ENCODE measurements at places on chromosomes 2 and 18.
A peak's percentile ranks its signal among the peaks of the same experiment; 100 is the strongest.

- no peak overlapping the region for H3K4me3 ChIP-seq
- H3K4me1 ChIP-seq: no peaks in the 10 kb centered on the region
- H3K36me3 ChIP-seq: no peaks in the 10 kb centered on the region
- no peaks in the 10 kb centered on the region for H3K27me3 ChIP-seq
Observed at GRCh38 chr18:52963481-52963880, 623.5 kb downstream of the DCC start.

DNA sequence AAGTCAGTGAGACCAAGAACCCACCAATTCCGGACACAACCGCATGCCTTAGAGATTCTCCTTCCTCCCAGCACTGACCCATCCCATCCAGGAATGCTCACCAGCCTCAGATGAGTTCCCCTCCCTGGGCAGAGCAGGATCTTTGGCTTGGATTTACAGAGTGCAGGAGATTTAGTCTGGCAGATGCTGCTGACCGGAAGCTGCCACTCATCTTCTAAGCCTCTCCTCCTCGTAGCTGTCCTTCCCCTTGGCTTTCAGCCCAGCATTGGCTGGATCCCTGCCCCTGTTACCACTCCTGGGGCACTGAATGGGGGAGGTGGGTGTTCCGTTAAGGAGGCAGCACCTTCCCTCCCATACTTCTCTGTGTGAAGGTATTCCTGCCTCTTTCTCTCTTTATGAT lies 53.2 kb downstream of the VWA3B start:
- no peak overlapping the region for H3K4me3 ChIP-seq
- no peaks in the 10 kb centered on the region for H3K27me3 ChIP-seq
- DNase-seq: no peak
- H3K27ac ChIP-seq: no peak overlapping the region
- H3K4me1 ChIP-seq: no peaks in the 10 kb centered on the region

DNA sequence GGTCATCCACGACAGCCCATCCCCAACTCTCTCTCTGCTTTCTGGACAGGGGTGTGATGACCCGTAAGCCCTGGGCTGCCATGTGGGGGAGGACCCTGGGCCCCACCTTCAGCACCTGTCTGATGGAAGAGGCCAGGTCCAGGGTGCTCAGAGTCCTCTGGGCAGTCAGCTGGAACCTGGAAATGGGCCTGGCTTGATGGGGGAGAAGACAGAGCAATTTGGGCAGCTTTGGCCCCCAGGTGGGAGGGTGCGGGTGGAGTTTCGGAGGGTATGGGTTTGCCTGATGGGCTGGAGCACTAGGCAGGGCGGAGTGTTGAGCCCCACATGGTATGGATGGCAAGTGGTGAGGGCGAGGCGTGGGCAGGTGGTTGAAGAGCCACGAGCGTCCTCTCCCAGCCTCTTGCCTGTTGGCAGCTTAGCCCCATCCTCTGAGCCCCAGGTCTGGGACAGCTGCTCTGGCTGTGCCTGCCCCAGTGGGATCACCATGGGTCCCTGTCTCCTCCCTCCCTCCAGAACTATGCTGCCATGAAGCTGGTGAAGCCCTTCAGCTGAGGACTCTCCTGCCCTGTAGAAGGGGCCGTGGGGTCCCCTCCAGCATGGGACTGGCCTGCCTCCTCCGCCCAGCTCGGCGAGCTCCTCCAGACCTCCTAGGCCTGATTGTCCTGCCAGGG lies 232.7 kb downstream of the DYSF start:
- H3K4me3 ChIP-seq: no peak overlapping the region
- no peak overlapping the region for H3K27ac ChIP-seq
- no peaks in the 10 kb centered on the region for H3K36me3 ChIP-seq
- no peak for DNase-seq
- H3K4me1 ChIP-seq: no peaks in the 10 kb centered on the region

DNA sequence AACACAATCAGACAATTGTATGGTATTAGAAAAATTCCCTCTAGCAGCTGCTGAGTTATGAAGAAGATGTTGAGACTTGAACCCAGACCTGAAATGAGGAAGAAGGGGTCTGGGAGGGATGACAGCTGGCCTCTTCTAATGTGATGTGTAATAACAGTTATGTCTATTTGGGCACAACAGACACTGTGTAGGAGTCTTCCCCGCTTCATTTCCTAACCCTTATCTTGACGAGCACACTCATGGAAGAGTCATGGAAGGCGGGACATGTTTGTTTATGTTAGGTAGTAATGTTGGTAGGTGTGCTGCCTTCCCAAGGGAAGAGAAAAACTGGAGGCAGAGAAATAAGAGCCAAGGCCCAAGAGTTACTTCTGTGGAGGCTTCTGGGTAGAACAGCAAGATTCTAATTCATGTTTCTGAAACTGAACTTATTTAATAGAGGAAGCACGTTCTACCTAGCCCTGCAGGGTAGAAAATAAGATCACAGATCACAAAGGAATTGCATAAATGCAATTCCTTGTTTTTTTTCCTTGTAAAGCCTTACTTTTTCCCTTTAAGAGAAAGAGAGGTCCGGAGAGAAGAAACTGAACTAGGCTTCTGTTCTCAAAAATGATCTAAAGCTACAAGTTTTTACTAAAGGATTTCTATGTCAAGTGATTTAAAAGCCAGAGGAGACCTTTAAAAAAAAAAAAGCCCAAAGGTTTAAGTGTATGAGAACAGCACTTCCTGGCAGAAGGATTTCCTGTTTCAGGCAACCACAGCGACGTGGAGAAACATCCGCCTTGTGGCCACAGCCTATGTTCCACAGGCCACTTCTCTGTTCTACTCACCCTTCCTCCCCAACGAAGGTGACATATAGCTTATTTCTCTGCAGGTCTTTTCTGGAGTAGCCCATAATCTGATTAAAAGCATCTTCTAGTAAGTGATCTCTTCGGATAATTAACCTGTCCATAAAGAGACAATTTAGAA lies 68.5 kb upstream of the STK17B start:
- H3K36me3 ChIP-seq: no peaks in the 10 kb centered on the region
- H3K27me3 ChIP-seq: no peaks in the 10 kb centered on the region
- H3K4me1 ChIP-seq: peaks cover 18% of the 10 kb centered on the region
- no peak overlapping the region for H3K27ac ChIP-seq
- peak; percentile 44 for DNase-seq
- no peak overlapping the region for H3K4me3 ChIP-seq

- H3K27ac ChIP-seq: peak overlapping the region; percentile 83
- no peak overlapping the region for H3K4me3 ChIP-seq
- DNase-seq: no peak
- no peaks in the 10 kb centered on the region for H3K36me3 ChIP-seq
- H3K4me1 ChIP-seq: peaks cover 19% of the 10 kb centered on the region
Observed at GRCh38 chr18:79423211-79424007, 27.7 kb downstream of the NFATC1 start.

GRCh38 chr2:236548179-236548921 lies 21.3 kb upstream of the ACKR3 start:
- no peak for DNase-seq
- H3K4me1 ChIP-seq: no peaks in the 10 kb centered on the region
- H3K27ac ChIP-seq: no peak overlapping the region
- no peak overlapping the region for H3K4me3 ChIP-seq
- H3K36me3 ChIP-seq: no peaks in the 10 kb centered on the region

GRCh38 chr2:179446476-179447141 lies 182.0 kb upstream of the SESTD1 start:
- H3K4me3 ChIP-seq: no peak overlapping the region
- no peak overlapping the region for H3K27ac ChIP-seq
- H3K4me1 ChIP-seq: peaks cover 14% of the 10 kb centered on the region
- DNase-seq: no peak
- H3K36me3 ChIP-seq: no peaks in the 10 kb centered on the region

DNA sequence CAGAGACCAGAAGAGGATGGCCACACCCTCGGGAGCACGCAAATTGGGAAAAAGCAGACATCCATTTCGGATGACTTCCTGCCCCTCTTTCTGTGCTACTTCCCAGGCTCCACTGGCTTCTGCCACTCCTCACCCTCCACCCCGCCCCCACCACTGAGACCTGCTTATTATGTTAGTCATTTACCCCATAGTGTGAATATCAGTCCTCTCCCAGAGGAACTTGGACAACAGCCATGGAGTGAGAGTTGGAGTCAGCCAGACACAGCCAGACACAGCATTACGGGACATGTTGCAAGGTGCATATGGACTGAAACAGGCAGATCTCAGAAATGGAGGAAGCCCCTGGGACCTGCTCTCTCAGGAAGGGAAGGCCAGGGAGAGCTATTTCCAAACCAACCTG lies 51.8 kb downstream of the CTIF start:
- H3K27ac ChIP-seq: no peak overlapping the region
- no peaks in the 10 kb centered on the region for H3K36me3 ChIP-seq
- no peaks in the 10 kb centered on the region for H3K27me3 ChIP-seq
- no peak for DNase-seq
- H3K4me1 ChIP-seq: peaks cover 24% of the 10 kb centered on the region
- H3K4me3 ChIP-seq: no peak overlapping the region

GRCh38 chr2:28546242-28546641 lies 50.4 kb downstream of the PLB1 start:
- H3K36me3 ChIP-seq: no peaks in the 10 kb centered on the region
- H3K4me3 ChIP-seq: no peak overlapping the region
- H3K4me1 ChIP-seq: no peaks in the 10 kb centered on the region
- DNase-seq: no peak
- peak overlapping the region; percentile 50 for H3K27ac ChIP-seq

DNA sequence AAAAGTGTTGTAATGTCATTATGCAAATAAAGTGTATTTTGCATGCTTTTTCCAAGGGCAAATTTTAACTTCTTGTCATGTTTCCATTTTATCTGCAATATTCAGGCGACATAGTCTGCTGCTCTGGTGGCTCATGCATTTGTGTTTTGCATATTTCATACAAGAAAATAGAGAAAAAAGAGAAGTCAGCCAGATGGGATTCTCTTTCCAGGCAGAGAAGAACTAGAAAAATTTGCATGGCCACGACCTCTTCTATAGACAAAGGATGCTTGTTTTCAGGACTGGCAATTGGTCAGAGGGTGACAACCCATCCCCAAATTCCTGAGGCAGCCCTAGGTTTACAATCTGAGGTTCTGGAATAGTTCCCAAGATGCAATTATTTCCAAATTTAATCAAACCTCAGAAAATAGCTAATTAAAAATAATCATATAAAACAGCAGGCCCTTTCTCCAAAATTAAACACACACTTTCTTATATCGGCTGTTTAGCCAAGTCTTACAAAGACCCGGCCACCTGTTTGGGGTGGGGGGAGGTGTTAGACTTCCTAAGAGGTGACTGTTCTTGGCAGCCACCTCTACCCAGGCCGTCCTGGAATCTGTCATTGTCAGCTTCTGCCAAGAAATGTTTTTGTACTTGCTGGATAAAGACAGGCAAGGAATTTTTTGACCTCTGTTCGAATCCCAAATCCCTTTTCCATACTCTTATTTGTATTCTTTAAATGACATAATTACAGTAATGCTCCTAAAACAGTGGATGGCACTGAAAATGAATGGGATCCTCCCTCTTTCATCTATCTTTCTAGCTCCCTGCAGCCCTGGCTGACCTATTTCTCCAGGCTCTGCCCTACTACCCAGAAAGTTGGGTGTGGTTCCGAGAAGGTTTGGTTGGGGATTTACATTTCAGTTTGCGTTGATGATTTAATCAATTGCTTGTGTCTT lies 20.8 kb upstream of the SOS1 start:
- peaks cover 11% of the 10 kb centered on the region for H3K4me1 ChIP-seq
- no peaks in the 10 kb centered on the region for H3K36me3 ChIP-seq
- H3K27ac ChIP-seq: no peak overlapping the region
- H3K27me3 ChIP-seq: no peaks in the 10 kb centered on the region

DNA sequence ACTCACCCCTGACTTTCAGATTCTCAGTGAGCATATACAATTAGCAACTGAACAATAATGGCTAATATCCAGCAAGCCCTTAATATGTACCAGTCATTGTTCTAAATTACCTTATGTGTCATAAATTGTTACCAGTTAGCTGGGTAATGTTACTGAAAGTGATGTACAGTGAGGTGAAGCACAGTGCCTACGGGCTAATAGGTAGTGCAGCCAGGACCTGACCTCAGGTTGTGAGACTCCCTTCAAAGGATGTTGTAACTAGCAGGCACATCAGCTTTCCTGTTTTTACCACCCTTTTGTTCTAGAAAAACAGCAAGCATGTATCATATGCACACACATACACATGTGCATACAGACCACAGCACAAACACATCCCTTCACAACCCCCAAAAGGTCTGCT lies 258.3 kb downstream of the PHLPP1 start:
- DNase-seq: no peak
- H3K27me3 ChIP-seq: no peaks in the 10 kb centered on the region

DNA sequence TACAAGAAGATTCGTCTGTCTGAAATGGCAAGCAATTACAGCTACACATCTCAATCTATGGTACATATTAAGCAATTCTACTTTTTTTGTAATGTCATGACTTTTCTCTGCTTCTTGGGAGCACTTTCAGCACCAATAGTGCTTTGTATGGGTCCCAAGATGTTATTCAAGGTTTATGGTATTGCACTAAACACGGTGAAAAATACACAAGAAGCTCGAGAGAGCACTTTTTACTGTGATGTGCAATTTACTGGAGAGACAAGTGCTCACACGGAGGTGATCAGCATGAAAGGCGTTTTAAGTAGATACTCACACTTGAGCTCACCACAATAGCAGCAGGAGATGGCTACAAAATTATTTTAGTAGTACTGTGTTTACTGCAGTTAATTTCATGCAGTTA lies 783.6 kb downstream of the CBLN2 start:
- no peak overlapping the region for H3K27ac ChIP-seq
- H3K4me1 ChIP-seq: no peaks in the 10 kb centered on the region
- no peak overlapping the region for H3K4me3 ChIP-seq
- no peaks in the 10 kb centered on the region for H3K36me3 ChIP-seq

- no peak for DNase-seq
- H3K4me1 ChIP-seq: no peaks in the 10 kb centered on the region
- no peaks in the 10 kb centered on the region for H3K36me3 ChIP-seq
- H3K27ac ChIP-seq: no peak overlapping the region
- no peaks in the 10 kb centered on the region for H3K27me3 ChIP-seq
Observed at GRCh38 chr2:11279398-11279797, 65.0 kb downstream of the ROCK2 start.

All from tibial nerve (tissue), 4 donors.